Activated CD4-positive, alpha-beta T cell treated with anti-CD3 and anti-CD28 coated beads for 48 hours (primary cell): ENCODE measurements at places on chromosomes 2 and 18.

DNA sequence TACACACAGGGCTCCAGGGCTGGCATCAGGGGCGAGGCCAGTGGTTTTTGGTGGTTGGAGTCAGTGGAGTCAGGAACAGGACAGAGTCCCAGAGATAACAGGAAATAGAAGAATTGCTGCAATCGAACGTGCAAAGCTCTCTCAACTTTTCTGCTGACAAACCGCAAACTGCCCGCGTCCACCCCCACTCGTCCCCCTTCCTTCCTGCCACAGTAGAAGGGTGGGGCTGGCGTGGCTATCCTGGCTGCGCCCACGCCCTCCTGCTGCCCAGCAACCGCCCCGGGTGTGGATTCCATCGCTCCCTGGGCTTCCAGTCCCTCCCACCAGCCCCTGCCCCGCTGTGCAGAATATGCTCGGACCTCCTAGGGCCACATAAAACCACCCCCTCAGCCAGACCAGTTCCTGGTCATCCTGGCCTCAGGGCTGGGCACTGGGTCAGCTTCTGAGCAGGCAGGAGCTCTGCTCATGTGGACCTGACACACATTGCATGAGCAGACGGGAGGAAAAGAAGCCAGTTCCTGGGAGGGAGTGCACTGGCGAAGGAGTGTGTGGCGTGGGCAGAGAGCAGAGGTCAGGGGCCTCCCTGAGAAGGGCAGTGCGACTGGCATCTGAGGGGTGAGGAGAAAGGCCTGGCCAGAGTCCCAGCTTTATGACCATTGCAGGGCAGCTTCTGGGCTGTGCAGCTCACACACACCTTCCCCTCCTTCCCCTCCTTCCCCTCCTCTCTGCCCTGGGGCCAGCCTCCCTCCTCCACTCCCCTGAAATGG is 85.4 kb upstream of the ATG16L1 start:
- peak; percentile 27 for DNase-seq

GRCh38 chr2:192150166-192150565 is 44.6 kb downstream of the TMEFF2 start:
- DNase-seq, result no peak

- no peak for DNase-seq
Observed at GRCh38 chr18:29596959-29597358, 1420.0 kb upstream of the CDH2 start.

- no peak for DNase-seq
Observed at GRCh38 chr2:59080451-59081181, 839.5 kb upstream of the FANCL start.

- DNase-seq, result no peak
Observed at GRCh38 chr2:42045352-42045751, 2.5 kb upstream of the PKDCC start.

GRCh38 chr2:62032096-62032495 is 126.6 kb downstream of the COMMD1 start:
- DNase-seq, result no peak

- no peak for DNase-seq
Observed at GRCh38 chr2:174663550-174663949, 65.9 kb upstream of the WIPF1 start.

- no peak for DNase-seq
Observed at GRCh38 chr2:162734287-162734686, 104.3 kb downstream of the KCNH7 start.

GRCh38 chr2:67848551-67849285 is 214.1 kb downstream of the C1D start:
- DNase-seq, result no peak

DNA sequence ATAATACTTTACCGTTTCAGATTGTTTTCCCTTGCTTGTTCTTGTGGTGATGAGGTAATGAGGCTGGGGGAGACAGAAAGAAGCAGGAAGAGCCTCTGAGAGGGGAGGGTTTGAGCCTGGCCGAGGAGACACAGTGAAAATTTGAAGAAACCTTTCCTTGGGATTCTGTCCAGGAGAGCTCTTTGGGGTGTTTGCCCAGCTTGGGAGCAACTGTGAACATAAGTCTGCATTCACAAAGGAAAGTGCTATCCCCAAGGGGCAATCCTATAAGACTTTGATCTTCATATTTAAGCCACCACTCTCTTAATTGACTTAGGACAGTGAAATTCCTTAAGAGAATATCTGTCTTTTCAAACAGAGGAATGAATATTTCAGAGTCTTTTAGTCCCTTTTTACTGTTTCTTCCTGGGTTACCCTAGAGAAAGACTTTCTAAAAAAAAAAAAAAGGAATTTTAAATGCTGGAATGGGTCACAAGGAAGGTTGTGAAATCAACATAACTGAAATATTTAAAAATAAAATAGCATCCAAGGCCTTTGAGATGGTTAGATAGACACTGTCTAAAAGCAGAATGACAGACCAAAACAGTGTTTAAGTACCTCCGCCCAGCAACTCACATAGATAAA is 52.5 kb upstream of the STAM2 start:
- DNase-seq, result no peak

DNA sequence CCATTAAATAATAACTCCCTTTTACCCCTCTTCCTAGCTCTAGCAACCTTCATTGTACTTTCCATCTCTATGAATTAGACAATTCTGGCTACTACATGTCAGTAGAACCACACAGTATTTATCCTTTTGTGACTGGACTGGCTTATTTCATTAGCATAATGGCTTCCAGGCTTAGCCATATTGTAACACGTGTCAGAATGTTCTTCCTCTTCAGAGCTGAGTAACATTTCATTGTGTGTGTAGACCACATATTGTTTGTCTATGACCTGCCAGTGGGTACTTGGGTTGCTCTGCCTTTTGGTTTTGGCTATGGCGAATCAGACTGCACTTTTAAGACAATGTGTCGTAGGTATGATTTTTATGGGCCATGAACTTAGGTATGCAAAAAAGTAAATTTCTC is 20.9 kb downstream of the TSN start:
- no peak for DNase-seq

- DNase-seq, result no peak
Observed at GRCh38 chr2:20150110-20150706, 74.7 kb downstream of the SDC1 start.

DNA sequence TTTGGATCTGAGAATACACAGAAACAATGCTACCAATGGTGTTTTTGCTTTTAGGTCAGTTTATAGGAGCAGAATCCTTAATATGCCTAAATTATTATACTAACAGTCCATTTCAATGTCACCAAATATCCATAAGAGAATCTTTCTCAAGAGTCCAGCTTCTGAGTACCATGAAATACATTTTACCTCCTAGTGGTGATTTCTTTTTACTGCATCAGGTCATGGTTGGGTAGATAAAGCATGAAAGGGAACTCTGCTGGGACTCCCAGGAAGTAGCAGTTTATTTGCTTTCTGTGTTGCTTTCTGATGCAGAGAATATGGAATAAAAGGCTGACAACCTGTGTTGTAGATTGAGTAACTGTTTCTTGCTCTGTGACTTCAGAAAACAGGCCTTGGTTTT is 115.6 kb downstream of the PPP1R1C start:
- no peak for DNase-seq

GRCh38 chr2:8564475-8564874 is 117.4 kb upstream of the ID2 start:
- DNase-seq, result no peak

GRCh38 chr2:182652326-182652725 is 63.7 kb upstream of the DNAJC10 start:
- peak; percentile 20 for DNase-seq

GRCh38 chr2:10267551-10268465 is 34.9 kb upstream of the HPCAL1 start:
- DNase-seq, result no peak

DNA sequence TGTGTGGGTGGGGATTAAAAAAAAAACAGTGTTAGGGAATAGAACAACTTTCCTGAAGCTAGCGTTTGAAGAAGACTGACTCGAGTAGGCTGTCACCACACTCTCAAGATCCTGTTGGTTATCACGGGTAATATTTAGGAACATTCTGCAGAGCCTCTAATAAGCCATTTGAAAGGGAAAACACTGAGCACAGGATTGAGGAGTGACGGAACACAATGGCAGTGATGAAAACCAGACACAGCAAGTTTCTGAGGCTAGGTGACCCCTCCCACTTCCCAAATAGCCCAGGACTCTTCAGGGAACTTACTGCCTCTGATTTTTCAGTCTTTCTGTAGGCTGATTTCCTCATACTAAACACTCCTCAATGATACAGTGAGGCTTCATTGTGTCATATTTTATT is 88.2 kb upstream of the TMEM200C start:
- DNase-seq, result no peak

GRCh38 chr2:109178968-109179367 is 50.0 kb downstream of the SH3RF3 start:
- DNase-seq, result no peak
